Adipose tissue (tissue), 3 donors: ENCODE measurements at places on chromosomes 1 and 21. TPM values are rescaled to one million over a fixed set of nuclear protein-coding genes. Genes with fewer than 3 reads are reported as not detected.

The CSRP1 gene
- 96.0 TPM for polyA plus RNA-seq

The SPRR2B gene
- polyA plus RNA-seq = not detected

The PEX11B gene
- polyA plus RNA-seq = 11.4 TPM

The PKP1 gene
- polyA plus RNA-seq = 0.64 TPM

The TMPRSS3 gene
- 0.59 TPM for polyA plus RNA-seq

The GAS5 gene
- 444 TPM for polyA plus RNA-seq

The FLG gene
- not detected for polyA plus RNA-seq

The RCSD1 gene
- 13.5 TPM for polyA plus RNA-seq

The PAX7 gene
- not detected for polyA plus RNA-seq

The ZNF593OS gene
- 0.61 TPM for polyA plus RNA-seq

The NPPB gene
- not detected for polyA plus RNA-seq

The RABIF gene
- 8.1 TPM for polyA plus RNA-seq

The OR2G6 gene
- not detected for polyA plus RNA-seq

The GREM2 gene
- polyA plus RNA-seq = 0.03 TPM

The GPR25 gene
- 0.14 TPM for polyA plus RNA-seq

The ALX3 gene
- not detected for polyA plus RNA-seq

The FLVCR1 gene
- polyA plus RNA-seq = 1.3 TPM

The LPGAT1 gene
- 6.0 TPM for polyA plus RNA-seq

The HECTD3 gene
- polyA plus RNA-seq = 34.2 TPM

The MLLT11 gene
- polyA plus RNA-seq = 0.38 TPM

The HDGF gene
- 51.7 TPM for polyA plus RNA-seq

The RIIAD1 gene
- not detected for polyA plus RNA-seq

The SLC19A1 gene
- 24.2 TPM for polyA plus RNA-seq
